ENCODE measurements at places on chromosomes 1 and 21. TPM values are rescaled to one million over a fixed set of nuclear protein-coding genes. Genes with fewer than 3 reads are reported as not detected.

GRCh38 chr1:109112056-109112651 is 1.8 kb upstream of the ELAPOR1 start:
- DNase-seq, result no peak

Gene KIFAP3
- 61.6 TPM for total RNA-seq

DNA sequence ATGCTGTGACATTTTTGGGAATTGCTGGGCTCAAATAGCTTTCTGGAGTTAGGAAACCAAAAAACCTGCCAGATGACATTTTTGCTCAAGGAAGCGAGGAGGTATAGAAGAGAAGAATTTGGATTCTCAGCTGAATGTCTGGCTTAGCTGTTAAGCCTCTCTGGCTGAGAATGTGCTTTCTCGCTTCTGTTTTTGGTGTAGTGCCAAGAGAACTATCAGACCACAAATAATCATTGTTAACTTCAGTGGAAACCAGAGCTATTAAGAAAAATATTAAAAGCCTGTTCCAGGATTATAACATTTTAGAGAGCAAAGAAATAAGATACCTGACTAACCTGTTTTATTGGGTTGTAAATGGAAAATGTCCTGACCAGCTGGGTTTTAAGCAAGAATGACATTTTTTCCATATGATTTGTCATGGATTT is 39.5 kb upstream of the DIPK1A start:
- no peak for DNase-seq

Gene THEM5
- not detected for total RNA-seq

Gene TP73
- total RNA-seq, result 13.0 TPM

DNA sequence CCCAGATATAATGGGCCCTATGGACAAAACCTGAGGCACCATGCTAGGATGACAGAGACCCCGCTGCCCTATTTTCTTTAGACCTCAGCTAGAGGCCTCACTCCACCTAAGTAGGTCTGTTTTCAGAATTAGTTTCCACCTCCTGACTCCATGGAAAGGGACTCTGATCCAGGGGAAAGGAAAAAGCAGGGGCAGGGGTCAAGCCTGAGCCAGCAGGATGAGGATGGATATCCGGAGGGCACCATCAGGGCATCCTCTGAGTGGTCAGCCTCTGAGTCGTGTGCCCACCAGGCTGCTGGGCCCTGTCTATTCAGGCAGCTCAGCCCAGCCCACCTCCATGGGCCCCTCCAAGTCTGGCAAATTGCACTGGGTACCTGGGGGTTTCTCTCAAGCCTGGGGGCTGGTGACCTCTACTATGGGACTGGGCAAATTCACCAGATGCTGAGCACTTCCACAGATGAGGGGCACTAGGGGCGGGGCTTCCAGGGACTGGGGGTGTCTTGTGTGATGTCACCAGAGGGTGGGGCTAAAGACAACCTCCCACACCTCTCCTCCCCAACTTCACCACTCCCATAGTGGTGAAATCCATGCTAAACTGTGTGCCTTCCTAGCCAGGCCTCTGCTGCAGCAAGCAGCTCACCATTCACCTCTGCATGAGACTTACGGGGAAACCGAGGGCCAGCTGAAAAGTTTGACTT is 5.5 kb downstream of the PAQR7 start:
- DNase-seq, result no peak

DNA sequence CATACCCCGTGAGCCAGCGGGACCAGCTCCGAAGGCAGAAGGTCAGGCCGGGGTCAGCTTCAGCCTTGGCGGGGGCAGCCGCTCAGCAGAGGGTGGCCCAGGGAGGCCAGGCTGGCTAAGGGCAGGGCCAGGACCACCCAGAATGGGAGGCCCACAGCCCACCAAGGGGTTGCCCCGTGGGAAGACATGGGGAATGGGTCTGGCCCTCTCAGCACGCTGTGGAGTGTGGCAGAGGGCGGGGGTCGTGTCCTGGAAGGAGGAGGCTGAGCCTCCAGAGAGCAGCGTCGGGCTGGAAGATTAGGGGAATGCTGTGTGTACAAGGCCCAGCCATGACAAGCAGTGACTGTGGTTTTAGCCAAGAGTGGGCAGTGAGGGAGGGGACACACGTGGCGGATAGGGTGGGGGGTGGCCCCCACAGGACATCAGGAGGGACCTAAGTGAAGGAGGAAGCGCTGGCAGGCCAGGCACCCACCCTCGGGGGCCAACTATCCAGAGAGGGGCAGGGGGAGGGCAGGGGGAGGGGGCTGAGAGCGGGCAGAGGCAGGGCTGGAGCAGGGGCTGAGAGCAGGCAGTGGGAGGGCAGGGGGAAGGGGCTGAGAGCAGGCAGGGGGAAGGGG is 43.9 kb upstream of the POFUT2 start:
- no peak for DNase-seq

Gene PCBP3
- total RNA-seq, result 72.7 TPM

DNA sequence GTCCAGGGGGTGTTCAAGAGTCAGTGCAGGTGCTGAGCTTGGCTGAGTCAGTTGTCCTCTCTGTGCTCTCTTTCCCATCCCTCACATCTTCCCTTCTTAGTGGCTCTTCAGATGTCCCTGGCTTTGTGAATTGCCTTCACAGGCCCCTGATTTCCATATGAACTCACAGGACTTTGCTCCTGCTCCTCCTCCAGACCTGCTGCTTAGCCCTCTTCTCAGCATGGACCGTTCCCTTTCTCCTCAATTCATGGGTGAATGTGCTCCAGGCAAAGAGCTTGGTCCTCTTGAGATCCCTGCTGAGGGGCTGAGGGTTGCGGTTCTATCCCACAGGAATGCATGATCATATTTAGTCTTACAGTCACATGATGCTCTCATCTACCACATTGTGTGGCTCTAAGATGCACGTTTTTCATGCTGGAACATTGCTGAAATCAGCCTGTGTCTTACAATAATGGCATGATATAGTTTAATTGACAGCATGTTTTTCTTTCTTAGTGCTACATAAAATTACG is 30.5 kb downstream of the CACNA1E start:
- DNase-seq, result no peak

Gene ATP13A2
- total RNA-seq, result 65.0 TPM

DNA sequence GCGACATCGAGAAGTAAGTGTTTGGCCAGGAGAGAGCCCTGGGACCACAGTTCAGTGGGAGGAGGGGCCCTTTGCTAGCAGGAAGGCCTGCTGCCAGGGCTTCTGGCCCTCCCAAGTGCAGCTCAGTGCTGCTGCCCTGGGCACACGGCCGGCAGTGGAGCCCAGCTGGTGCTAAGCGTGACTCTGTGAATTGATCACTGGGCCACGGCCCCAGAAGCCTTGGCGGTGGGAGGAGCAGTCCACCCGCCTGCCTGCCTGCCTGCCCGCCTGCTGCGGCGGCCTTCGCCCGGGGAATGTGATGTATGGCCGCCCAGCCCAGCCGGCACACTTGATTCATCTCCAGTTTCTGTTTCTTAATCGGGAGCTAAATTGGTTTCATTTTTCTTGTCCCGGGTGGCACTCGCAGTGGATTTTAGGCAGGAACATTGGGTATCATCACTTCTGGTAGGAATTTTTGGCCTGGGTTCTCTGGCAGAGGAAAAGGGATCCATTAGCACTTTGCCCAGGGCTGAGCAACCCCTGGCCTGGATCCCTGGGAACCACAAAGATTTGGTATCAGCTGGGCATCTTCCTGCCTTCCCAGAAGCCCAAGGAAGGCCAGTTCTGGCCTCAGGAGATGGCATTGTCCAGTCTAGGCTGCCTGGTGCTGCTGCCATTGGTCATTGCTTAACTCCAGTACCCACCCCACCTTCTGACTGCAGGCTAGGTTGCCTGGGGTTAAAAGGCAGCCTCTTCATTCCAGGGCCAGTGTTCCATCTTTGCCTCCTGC is 28.6 kb downstream of the TMEM53 start:
- DNase-seq, result no peak

Measured in glutamatergic neuron (in vitro differentiated cells).